Activated T-helper 2 cell treated with anti-CD3 and anti-CD28 coated beads, Interferon-gamma antibody, Interleukin-2, Interleukin-4, amounts not matched to agents 10 μg/mL and 5 μg/mL and 100 μg/mL, durations not matched to agents 14 hours and 24 hours and 36 hours (primary cell): ENCODE measurements at places on chromosomes 3 and 15. TPM values are rescaled to one million over a fixed set of nuclear protein-coding genes. Genes with fewer than 3 reads are reported as not detected.

- DNase-seq, result no peak
Observed at GRCh38 chr15:81161851-81162250, 27.8 kb downstream of the CFAP161 start.

DNA sequence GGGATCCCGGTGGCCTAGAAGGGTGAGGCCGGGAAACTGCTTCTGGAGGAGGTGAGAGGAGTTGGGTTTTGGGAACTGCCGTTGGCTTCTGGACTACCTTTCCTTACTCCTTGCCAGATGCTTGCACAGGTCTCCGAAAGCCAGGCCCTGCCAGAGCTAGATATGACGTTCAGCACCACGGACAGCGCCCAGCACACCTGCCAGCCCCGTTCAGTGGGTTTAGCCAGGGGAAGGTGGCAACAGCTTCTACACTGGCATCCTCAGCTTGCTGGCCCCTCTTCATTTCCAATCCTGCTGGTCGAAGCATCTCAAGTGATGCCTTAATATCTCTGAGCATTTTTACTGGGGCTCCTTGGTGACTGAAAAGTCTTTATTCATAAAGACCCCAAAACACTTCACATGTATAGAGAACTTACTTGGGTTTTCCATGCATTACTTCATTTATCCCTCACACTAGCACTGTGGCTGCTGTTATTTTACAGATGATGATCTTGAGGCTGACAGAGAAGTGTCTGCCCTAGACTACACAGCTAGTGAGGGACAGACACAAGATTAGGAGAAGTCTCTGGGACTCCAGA lies 21.9 kb downstream of the HCN4 start:
- peak; percentile 42 for DNase-seq

DNA sequence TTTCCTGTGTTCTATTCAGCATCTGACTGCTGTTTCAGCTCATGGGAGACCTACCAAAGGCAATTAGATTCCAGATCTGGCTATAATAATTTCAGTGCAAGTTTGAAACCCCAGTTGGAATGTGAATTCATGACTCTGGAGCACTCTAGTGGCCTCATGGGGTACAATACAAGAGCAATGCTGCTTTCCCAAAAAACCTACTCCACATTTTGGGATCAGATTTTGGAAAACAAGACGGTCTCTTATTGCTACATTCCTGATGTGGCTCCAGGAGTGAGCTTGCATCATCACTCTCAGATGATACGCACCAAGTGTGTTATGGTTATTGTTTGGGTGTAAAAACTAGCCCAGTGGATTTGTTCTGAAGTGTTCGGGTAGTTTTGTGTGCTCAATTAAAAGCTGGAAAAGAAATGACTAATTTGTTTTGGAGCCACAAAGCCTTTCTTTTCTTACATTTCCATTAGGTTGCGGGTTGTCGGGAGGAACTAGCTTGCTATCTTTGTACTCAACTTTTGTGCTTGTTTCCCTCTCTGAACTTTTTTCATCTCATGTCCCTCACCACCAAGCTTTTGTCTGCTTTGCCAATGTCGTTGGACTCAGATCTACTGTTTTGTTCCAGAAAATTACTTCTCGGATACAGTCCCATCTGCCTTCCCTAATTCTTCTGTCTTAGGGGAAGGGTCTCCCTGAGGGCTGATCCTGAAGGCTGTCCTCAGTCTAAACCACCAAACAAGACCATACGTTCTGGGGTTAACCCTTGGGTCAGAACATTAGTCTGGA lies 272.1 kb downstream of the BBX start:
- no peak for DNase-seq

GRCh38 chr15:28033443-28033842 lies 65.7 kb downstream of the OCA2 start:
- DNase-seq, result no peak

DNA sequence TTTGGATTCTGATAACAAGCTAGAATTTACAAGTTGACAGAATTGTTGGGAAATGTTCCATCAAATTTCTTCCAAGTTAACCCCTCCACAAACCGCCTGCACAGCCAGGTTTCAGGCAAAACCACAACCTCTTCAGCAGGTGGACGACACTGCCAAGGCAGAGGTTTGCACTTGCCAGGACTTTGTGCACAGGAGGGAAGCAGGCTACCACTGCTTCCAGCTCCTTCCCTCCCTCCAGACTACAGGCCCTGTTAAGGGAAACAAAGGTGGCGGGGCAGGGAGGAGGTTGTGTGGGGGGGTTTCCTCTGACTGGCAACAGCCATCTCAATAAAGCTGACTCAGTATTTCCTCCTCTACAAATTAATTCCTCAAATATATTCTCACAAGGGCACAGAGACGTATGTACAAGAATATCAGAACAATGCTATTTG lies 42.2 kb downstream of the TBC1D2B start:
- DNase-seq, result no peak

GRCh38 chr3:127210654-127210943 lies 17.7 kb downstream of the PRR23E start:
- no peak for DNase-seq

GRCh38 chr15:93219859-93220420 lies 130.9 kb upstream of the RGMA start:
- DNase-seq, result no peak

DNA sequence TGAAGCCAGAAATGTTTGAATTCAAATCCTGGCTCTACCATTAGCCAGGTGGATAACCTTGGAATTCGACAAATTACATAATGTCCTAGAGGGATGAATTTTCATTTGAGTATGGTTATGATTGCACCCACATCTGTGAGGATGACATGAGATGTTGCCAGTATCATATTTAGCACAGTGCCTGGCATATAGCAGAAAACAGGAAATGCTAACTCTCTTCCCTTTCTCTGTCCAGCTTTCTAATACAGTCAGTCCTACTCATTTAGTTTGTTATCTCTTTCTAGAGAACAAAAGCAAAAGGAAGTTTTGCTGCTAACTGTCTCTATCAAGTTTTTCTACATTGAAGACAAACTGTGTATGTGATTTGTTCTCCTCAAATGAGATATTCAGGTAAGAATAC lies 231.7 kb downstream of the CPNE4 start:
- DNase-seq, result no peak

DNA sequence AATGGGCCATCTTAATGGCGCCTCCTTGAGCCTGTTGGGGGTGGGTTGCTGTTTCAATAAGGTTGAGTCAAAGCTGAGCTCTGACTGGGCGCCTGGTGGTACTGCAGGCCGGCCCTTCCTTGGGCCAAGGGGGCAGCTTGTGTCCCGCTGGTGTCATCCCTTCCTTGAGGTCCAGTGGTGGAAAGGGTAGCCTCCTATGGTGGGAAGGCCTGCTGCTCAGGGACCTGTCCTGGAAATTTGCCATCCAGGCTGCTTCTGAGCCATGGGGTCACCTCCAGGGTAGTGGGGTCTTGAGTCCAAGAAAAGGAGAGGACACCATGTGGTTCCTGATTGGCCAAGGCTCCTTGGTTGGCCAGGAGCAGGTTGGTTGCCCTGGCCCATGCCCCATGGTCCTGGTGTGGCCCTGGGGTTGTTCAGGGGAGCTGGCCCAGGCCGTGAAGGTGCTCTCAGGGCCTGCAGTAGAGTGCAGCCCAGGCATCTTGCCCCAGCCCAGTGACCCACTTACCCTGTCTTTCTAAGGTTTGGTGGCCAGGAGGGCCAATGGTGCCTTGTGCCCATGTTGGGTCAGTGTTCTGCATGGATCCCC lies 188.7 kb downstream of the UBE3A start:
- no peak for DNase-seq

DNA sequence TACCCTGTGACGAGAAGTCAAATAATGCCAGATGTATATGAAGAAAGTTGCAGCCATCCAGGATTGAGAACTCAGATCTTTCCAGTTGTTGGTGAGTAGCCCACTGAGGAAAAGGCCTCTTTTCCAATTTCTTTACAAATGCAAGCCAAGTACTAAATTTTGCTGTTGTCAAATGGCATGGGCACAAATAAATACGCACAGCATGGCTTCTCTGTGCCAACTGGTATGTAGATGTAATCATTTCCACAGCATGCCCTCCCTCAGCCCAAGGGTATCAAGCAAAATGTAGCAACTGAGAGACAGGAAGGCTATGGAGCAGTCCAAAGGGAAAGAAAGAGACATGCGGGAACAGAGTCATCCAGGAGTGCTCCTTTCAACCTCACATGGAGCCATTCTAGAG lies 105.4 kb downstream of the FGF12 start:
- no peak for DNase-seq

DNA sequence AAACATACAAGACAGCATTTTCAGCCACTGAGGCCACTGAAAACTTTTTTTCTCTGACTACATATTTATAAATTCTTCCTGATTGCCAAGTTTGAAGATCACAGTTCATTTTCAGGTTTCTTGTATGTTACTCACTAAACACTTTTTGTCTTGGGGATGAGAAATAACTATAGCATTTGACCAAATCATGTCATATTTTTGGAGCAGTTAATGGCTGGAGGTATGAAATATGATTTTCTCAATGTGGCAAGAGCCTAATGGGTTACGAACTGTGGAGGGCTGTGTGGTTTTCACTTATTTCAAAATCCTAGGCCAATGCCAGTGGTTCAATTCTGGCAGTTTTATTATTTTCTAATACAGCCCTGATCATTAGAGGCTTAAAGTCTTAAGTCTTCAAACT lies 64.4 kb downstream of the USP13 start:
- no peak for DNase-seq

DNA sequence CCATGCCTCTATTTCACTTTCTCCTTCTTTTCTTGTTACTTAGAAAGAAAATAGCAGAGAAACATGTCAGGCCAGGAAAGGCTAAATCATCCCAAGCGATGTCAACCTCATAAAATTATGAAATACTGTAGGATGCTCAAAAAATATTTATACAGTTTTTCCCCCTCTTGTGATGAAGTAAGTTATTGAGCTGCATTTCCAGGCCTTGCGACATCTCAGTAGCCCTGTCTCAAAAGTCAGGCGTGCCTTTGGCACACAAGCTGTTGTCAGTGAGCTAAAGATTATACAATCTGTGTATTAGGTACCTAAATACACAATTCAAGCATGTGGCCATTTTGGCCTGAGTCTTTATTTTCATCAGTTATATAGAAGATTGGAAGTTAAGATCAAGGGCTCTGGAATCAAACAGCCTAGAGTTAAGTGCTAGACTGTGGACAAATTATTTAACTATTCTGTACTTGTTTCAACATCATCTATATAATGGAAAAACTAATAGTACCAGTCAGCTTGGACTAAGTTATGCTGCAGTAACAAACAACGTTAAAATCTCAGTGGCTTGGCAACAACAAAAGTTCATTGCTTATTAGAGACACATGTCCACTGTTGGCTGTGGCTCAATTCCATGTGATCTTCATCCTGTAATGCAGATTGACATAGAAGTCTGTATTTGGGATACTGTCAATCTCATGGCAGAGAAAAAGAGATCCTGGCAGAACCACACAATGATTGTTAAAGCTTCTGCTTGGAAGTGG lies 406.4 kb upstream of the PROK2 start:
- no peak for DNase-seq

DNA sequence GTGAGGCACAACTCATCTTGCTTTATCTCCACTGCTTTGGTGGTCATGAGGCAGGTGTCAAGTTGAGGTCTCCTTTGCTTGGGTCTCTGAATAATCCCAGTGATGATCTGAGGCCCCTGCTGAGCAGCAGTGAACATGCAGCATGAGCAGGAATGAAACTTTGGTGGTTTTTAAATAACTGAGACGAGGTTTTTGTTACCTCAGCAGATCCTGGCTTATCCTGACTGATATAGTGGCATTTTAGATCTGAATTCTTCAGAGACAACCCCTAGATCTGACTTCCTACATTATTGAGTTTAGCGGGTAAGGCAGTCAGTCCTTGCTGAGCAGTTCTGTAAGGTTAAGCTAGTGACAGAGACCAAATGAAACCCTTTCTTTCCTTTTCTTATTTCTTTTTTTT lies 230.4 kb downstream of the ARRDC4 start:
- DNase-seq, result no peak

DNA sequence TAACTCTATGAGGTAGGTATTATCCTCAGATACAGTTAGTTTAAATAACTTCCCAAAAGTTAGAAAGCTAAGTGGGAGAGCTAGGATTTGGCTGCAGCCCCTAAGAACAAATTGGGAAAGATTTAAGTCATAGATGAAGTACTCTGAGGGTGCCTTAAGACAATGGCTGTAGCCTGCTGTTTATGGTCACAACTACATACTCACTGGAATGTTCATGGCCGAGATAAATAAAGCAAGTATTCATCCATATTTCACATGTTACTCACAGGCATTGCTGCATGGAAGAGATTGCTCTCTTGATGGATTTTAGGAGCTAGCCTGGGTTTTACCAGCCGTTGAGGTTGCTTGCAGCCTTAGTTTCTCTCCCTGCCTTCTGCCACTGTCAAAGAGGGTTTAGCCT lies 145.0 kb downstream of the CMSS1 start:
- no peak for DNase-seq

GRCh38 chr3:128413413-128414205 lies 53.1 kb downstream of the DNAJB8 start:
- DNase-seq, result no peak

GRCh38 chr3:148232389-148232788 lies 465.3 kb upstream of the AGTR1 start:
- no peak for DNase-seq

GRCh38 chr3:49329186-49329585 lies 10.7 kb downstream of the USP4 start:
- DNase-seq, result no peak

DNA sequence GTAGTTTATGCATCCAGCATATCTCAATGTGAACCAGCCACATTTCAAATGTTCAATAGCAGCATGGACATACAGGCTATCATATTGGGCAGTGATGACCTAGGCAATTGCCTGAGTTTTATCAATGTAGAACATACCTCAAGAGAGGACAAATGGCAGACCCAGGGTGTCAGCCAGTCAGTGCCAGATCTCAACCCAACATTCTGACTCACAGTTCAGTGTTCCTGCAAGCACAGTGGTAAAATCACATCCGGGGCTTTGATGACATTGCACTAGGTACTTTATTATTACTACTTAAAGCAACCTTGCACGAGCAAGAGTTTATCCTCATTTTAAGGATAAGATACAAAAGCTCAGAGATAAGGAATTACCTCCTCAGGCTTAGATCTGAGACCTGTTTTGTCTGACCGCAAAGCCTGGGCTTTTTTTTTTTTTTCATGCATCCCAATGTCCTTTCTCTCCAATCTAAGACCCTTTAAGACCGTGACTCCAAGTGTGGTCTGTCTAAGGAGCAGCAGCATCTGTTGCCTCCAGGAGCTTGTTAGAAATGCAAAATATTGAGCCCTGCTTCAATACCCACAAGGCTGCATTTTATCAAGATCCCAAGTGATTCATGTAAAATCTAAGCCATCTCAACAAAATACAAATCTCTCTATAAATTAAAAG lies 60.1 kb downstream of the SLC12A1 start:
- no peak for DNase-seq

GRCh38 chr3:56309465-56309864 lies 158.8 kb downstream of the ERC2 start:
- no peak for DNase-seq

LMAN1L gene
- 0.32 TPM in 1 of 2 replicates, not detected in the other for total RNA-seq

PPP2R3A gene
- total RNA-seq, result 0.09 and 0.11 TPM in 2 replicates

SCN5A gene
- total RNA-seq, result not detected in 2 replicates

NANOGP8 gene
- not detected in 2 replicates for total RNA-seq

PEAK1 gene
- total RNA-seq, result 26.0 and 27.0 TPM in 2 replicates

AAGAB gene
- total RNA-seq, result 35.8 and 41.3 TPM in 2 replicates
